ENCODE measurements at places on chromosomes 2 and 18. TPM values are rescaled to one million over a fixed set of nuclear protein-coding genes. Genes with fewer than 3 reads are reported as not detected.

The PRKAG3 gene
- 5.0 TPM for total RNA-seq

The B3GNT7 gene
- 4.7 TPM for total RNA-seq

The CDK15 gene
- 1.3 TPM for total RNA-seq

The NT5C1B gene
- not detected for total RNA-seq

The SP9 gene
- total RNA-seq, result not detected

The CRACDL gene
- 4.6 TPM for total RNA-seq

The RNF152 gene
- total RNA-seq, result 51.4 TPM

The C2orf80 gene
- not detected for total RNA-seq

The TAF4B gene
- 5.4 TPM for total RNA-seq

The ANKRD30BL gene
- 1.4 TPM for total RNA-seq

The KDM3A gene
- 66.0 TPM for total RNA-seq

All from metanephros (tissue), 2 donors.